Renal pelvis (tissue), 12 donors: ENCODE measurements at places on chromosomes 12 and 14.

GRCh38 chr14:69633238-69633637 is 21.8 kb downstream of the SUSD6 start:
- no peak for DNase-seq

- no peak for DNase-seq
Measured at GRCh38 chr12:72511906-72512305, 239.7 kb downstream of the TRHDE start.

DNA sequence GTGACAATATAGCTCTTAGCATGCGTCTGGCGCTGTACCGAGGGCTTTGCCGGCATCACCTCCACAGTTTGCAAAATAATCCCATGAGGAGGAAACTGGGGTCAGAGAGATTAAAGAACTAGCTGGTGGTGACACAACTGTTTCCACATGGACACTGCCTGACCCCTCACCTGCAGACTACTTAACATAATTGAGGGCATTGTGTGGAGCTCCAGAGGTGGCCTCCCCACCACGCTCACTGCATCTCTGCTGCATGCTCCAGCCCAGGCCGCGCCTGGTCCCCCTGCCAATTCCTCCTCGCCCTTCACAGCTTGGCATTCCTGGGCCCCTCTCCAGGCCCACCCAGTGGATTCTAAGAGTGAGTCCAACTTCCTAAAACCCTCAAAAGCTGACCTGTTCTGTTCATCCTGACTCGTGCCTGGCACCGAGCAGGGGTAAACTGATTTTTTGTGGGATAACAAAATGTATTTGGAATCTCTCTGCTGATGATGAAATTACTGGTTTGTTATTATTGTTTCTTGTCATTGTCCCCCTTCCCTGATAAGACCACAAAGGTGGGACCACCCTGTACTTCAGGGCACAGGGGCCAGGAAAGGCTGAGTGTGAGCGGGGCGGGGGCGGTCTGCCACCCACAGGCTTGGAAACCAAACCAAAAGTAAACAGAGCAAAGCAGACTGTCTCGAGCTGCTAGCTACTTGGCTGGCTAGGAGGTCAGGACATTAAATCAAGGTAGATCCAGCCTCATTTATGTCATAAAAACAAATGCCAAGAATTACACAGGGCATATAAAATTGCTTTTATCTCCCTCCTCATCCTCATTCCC is 40.6 kb downstream of the CHGA start:
- DNase-seq: no peak

- no peak for DNase-seq
Measured at GRCh38 chr12:6555018-6555691, 687 bp downstream of the IFFO1 start.

GRCh38 chr12:5905757-5906156 is 39.3 kb downstream of the ANO2 start:
- DNase-seq: no peak

DNA sequence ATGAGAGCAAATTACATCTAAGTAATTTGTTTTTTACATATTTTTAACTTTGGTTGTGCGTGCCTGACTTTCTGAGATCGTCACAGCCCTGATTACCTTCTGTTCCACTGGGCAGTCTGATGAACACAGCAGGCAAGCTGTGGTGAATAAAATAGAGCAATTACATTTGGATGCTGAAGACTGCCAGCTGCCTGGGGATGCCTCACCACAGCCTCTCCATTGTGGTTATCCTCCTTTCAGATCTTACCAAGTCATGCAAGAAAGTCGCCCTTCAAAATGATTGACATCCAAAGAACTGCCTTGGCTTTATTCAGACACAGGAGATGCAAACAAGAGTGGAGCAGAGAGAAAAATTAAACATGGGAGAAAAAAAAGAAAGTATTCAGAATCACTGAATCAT is 456.6 kb upstream of the TMPO start:
- DNase-seq: no peak

DNA sequence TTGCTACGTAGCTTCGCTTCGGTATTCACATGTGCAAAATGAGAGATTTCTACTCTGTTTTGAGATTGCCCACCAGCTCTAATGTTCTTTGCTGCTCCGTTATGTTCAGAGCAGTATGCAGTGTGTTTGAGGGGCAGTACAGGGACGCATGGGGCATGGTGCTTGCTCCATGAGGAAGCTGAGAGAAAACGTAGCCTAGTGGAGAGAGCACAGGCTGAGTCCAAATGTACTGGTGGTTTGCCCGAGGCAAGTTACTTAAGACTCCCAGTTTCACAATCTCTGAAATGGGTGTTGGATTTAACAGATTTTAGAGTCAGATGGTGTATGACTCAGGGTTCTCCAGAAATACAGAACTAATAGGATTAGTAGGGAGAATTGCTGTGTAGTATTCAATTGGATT is 310.5 kb downstream of the ETNK1 start:
- no peak for DNase-seq

DNA sequence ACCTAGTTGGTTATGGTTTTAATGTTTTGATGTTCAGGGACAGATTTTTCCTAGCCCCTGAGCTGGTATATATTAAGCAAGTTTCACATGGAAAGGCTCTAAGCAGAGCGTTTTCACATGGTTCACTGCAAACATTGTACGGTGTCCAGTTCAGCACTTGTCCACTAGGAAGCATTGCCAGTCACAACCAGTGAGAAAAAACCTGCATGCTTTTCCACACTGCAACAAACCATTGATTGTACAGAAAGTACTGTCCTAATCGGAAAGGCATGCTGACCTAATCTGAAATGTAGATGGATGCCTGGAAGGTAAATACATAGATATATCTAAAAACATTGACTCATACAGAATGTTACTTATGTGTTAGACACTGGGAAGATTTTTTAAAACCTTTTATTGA is 25.0 kb upstream of the NPAS3 start:
- DNase-seq: no peak

- peak; percentile 22 for DNase-seq
Measured at GRCh38 chr14:23376482-23377197, at the start of gene CMTM5. Gene CMTM5 (plus strand): TSS chr14:23377046. CDS start chr14:23377252, 206 bp downstream.

- no peak for DNase-seq
Measured at GRCh38 chr14:24364841-24365240, 3.1 kb upstream of the NFATC4 start.

DNA sequence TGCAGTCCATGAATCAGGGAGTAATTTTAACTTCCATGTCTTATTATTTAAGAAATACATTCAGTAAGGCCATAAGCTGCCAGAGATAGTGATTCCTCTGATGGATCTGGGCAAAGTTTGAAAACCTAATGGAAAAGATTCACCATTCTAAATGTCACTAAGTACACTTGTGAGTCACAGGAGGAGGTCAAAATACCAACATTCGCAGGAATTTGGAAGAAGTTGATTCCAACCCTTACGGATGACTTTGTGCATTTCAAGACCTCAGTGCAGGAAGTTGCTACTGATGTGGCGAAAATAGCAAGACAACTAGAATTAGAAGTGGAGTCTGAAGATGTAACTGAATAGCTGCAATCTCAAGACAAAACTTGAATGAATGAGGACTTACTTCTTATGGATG is 69.8 kb downstream of the OSBPL8 start:
- no peak for DNase-seq

DNA sequence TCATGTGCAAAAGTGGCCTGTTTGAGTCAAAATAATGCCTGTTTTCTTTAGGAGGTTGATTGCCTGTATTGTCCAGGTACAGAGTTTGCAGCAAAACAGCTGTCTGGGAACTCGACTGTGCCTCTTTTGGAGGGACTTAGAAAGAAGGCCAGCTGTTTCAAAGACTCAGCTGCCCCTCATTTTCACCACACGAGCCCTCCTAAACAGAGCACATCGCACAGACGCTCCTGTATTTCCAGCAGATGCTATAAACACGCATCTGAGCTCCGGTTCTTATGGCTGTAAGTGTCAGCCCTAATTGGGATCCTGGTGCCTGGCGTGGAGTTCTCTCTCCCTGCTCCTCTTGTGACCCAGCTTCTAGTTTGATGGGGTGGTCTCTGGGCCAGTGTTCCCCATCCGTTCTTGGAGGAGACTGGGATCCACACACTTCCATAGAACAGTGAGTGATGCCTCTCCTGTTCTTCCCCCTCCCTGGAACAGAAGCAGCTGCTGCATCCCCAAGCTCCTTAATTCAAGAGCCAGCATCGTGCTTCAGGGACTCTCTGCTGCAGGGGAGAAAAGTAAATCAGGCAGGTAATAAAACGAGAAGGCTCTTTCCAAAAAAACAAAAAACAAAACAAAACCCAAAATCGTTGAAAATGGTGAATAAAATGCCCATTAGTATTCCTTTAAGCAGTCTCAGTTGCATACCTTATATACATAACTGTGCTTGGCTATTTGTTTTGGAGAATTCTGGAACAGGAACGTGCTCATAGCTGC is 269.0 kb downstream of the SLC15A4 start:
- DNase-seq: no peak

- no peak for DNase-seq
Measured at GRCh38 chr12:124548854-124549378, 18.5 kb downstream of the NCOR2 start.

DNA sequence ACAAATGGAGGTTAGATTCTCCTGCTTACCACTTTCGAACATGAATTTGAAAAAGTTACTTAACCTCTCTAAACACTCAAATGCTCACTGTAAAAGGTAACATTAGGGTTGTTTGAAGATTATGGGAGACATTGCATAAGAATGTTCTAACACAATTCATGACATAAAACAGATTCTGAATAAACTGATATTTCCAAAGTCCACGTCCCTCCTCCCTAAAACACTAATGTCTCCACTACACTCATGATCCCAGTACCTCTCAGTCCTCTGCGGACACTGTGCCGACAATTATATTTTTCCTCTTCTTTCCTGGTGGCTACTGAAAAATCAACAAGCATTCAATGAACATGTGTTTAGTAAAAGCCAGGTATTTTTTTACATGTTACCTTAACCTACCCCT is 18.8 kb upstream of the IAPP start:
- no peak for DNase-seq

DNA sequence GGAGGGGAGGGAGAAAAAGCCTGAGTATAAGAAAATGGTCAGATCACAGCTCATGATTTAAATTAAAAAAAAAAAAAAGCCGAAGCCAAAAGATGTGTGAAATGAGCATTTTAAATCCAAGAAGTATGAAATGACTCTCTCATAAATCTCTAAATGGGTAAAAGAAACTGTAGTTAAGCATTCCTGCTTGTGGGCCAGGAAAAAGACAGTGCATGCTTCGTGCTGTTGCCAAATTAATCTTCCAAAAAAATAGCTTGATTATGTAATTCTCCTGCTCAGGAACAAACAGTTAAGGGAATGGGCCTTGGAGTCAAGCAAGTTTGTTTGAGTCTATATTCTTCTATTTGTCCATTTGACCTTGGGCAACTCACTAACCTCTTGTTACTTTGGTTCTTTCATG is 325.4 kb upstream of the SEL1L start:
- DNase-seq: no peak

DNA sequence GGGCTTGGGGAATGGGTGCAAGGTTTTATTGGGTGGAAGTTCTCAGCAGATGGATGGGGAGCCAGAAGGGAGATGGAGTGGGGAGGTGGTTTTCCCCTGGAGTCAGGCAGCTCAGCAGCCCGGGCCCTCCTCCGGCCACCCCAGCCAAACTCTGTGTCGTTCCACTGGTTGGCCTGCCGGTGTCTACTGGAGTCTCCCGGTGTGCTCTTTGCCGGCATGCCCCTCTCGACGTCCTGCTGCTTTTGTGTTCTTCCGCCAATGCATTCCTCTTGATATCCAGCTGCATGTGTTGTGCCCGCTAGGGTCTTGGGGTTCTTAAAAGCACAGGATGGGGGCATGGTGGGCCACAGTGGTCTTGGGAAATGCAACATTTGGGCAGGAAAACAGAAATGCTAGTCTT is 72.8 kb downstream of the SEC23A start:
- DNase-seq: no peak

DNA sequence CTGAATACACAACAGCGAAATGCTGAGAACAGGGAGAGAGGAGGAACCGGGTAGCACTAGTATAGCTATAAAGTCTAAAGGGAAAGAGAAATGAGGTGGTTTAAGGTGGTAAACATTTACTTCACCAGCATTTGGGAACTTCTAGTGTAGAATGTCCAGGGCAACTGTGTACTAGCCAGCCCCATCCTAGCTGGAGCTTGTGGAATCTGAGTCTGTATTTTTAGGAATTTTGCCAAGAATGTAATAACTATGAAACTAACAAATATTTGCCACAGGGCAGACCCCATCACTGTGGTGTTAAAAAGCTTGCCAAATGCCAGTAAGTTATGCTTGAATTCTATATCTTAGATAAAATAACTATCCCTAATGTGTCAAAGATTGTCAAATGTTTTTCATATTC is 398.9 kb upstream of the MIS18BP1 start:
- no peak for DNase-seq

DNA sequence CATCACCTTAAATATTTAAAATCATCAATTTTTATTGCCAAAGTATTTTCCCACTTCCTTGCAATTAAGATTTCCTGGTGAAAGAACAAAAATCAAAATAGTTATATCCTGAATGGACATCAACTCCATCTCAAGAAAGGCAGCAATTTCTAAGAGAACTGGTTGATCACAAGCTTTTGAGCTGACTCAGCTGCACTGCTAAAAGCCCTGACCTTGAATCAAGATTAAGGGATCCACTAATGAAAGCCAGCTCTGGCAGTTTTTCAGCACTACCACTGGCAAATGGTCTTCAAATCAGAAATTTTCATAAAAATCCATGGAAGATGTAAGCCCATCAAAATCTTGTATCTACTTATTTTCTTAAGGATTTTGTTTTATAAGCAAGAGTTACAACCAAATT is 123.4 kb downstream of the SLC6A15 start:
- no peak for DNase-seq

DNA sequence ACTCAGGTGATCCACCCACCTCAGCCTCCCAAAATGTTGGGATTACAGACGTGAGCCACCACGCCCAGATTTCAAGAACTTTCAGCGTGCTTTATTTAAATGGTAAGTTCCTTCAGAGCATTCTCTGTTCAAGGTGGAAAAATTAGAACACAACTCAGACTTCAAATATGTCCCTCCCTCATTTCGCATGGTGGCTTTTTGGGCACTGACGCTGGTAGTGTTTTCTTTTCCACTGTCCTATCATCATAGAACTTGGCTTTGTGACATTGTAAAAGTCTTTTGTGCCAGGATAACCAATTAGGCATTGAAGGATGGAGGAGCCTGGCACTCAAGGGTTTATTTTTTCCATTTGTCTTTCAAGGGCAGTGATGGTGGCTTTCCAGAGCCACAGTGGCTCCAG is 190.8 kb downstream of the NUAK1 start:
- no peak for DNase-seq

GRCh38 chr12:105239304-105239703 is 3.3 kb upstream of the APPL2 start:
- no peak for DNase-seq

- no peak for DNase-seq
Measured at GRCh38 chr12:41527062-41527461, 338.9 kb downstream of the PDZRN4 start.

DNA sequence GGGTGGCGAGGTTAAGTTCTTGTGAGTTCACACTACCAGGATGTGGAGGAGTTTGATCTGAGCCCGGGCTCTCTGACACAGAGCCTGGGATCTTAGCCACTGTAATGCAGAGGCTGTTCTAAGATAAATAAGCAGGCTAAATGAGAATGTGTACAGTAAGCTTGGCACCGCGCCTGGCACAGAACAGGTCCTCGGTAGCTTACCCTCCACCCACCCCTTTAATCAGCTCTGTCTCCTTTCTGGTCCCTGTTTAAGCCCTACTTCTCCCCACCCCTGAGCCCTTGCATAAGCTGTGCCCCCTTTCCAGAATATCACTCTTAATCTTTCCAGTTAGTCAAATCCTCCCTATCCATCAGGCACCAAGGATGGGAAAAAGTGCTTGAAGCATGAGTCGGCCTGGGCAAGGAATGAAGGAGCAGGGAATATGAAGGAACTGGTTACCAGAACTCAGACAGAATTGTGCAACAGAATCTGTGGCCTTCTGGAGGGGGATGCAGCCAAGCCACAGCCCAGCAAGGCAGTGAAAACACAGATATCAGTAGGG is 32.8 kb upstream of the CMKLR1 start:
- no peak for DNase-seq
